ENCODE measurements at places on chromosomes 3 and 15.

DNA sequence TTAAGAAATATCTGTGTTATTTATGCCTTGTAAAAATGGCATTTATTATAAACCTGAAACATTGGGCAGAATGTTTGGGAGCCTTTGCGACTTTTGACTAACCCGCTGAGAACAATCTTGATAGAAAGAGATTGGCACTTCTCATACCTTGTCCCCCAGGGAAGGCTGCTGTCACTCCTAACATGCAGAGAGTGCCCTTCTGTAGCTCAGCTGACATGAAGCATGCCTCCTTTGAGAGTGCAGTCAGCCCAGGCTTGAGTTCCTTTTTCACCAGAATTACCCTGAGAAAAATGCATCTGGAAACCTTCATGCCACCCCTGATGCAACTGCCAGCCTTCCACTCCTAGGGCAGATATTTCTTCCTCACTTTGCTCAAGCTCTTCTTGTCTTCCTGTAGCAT is 569.2 kb upstream of the ARPP21 start:
- no peak for DNase-seq

GRCh38 chr15:66477011-66477410 is 20.6 kb downstream of the SNAPC5 start:
- no peak for DNase-seq

DNA sequence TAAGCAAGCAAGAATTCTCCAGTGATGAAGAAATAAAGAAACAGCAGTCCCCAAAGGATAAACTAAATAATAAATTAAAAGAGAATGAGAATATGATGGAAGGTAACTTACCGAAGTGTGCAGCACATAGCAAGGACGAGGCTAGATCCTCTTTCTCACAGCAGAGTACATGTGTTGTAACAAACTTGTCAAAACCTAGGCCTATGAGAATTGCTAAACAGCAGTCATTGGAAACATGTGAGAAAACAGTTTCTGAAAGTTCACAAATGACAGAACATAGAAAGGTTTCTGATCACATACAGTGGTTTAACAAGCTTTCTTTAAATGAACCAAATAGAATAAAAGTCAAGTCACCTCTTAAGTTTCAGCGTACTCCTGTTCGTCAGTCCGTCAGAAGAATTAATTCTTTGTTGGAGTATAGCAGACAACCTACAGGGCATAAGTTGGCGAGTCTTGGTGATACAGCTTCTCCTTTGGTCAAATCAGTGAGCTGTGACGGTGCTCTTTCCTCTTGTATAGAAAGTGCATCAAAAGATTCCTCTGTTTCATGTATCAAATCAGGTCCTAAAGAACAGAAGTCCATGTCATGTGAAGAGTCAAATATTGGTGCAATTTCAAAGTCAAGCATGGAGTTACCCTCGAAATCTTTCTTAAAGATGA is 4.5 kb upstream of the SCG5 start:
- DNase-seq, result no peak

DNA sequence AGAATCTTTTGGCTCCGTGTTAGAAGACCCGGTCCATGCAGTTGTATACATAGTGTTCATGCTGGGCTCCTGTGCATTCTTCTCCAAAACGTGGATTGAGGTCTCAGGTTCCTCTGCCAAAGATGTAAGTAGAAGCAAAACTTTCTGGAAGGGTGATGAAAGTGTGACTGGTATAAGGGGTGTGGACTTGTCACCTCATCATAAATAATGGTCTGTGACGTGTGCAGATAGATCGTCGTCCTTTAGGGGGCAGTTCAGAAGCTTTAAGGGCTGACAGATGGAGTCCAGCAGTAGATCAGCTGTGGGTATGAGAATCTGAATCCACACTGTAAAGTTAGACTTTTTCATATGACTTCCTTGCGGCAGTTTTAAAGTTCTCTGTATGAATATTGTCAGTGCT is 15.3 kb downstream of the SEC61A1 start:
- DNase-seq, result no peak

DNA sequence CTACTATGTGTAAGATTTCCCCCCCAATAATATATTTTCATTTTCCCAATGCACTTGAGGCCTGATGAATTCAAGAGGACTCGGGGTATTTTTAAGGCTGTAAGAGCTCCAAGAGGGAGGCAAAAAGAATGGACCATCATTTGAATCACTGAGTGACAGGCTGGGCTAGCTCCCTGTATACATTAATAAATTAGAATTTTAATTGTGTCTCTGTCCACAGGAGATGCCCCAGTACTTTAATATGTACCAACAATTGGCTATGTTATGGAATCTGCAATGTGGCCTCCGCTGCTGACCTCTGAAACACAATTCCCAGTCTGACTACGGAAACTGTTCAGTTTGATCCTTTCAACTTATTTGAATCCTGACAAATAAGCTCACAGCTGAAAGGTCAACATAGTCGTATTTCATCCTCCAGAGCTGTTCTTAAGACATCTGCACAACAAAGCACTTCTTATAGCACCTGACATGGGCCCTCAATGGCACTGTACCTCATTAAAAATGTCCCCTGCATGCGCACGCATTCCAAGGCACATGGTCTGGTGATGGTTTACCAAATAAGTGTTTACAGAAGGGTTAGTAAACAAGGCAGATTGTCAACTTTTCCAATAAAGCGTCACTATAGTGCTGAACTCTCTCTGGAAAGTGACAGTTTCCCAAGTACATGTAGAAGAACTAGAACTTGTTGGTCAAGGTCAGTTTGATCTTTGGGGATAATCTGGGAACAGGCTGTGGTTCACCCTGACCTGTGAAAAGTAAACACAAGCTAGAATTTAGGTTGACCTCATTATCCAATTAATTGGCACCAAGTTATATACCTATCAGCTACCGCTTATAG is 472.9 kb downstream of the FOXP1 start:
- no peak for DNase-seq

GRCh38 chr3:101571028-101571895 is 2.7 kb upstream of the PCNP start:
- no peak for DNase-seq

- no peak for DNase-seq
These were observed 49.9 kb downstream of the CHRD start for GRCh38 chr3:184429786-184430185.

Measured in astrocyte of the cerebellum (primary cell).